ENCODE measurements at places on chromosomes 12 and 14.

- peak; percentile 90 for DNase-seq
These were observed 2.0 kb downstream of the TPI1 start for GRCh38 chr12:6869049-6870021.

DNA sequence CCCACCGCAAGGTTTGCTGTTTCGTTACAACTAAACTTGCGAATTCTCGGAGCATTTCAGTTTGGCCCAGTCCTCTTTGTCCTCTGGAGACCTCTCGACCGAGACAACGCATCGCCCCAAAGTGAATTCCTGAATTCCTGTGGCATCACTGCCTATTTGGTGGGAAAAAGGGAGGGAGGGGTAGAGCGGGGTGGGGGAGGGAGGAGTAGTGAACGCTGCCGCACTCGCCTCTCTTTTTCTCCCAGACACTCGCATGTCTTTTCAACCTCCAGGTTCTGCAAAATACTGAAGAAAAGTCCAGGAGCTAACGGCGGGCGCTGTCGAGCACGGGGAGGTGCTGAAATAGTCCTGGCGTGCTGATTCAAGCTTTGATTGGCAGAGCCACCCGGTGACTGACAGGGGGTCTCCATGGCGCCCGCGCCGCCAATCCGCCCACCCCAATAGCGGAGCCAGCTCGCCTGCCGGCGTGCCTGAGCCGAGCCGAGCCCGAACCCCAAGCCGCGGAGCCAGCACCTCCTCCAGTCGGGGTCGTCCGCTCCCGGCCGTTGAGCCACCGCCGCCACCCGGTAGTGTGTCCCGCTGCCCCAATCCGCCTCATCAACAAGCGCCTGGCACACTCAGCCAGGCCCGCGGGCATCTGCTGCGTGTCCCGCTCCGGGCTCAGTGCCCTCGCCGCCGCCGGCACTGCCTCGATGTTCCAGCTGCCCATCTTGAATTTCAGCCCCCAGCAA, at the start of gene SIX6:
TSS of gene SIX6 (plus strand) at position 440 of the 731 bp plus-strand sequence. CDS start at position 693, 253 bp downstream.
- DNase-seq, result no peak

DNA sequence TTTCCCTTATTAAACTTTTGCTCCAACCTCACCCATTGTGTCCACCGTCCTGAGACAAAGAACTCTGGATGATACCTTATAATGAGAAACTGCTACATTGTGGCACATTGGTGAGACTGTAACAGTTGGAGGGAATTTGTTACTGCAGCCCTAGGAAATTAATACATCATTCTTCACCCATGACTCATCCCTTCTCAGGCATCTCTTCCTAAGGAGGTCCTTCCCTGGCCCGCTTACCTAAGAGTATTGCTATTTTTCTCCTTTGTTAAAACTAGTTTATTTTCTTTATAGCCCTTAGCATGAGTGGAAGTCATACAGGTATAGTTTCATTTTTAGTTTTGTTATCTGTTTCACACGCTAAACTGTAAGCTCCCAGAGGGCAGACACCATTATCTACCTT, 87.1 kb downstream of the TMEM260 start:
- DNase-seq, result no peak

DNA sequence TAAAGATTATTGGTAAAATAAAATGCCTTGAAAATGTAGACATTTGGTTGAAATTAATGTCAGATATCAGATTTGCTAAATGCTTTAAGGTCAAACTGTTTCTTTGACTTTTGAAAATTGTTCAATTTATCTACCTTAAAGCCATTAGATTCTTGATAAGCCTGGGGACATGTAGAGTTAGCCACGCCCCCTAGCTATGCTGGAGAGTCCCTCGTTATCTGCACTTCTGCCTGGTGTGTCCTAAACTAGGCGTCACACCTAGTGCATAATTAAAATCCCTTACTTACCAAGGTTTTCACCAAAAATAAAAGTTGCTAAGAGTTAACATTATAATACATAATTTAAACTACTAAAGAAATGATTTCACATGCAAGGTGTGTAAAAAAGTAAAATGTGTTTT, 79.5 kb downstream of the EGLN3 start:
- DNase-seq, result no peak

- DNase-seq, result no peak
These were observed 31.3 kb upstream of the CMKLR1 start for GRCh38 chr12:108370415-108370814.

GRCh38 chr12:65734226-65734625, 90.1 kb upstream of the HMGA2 start:
- DNase-seq, result no peak

DNA sequence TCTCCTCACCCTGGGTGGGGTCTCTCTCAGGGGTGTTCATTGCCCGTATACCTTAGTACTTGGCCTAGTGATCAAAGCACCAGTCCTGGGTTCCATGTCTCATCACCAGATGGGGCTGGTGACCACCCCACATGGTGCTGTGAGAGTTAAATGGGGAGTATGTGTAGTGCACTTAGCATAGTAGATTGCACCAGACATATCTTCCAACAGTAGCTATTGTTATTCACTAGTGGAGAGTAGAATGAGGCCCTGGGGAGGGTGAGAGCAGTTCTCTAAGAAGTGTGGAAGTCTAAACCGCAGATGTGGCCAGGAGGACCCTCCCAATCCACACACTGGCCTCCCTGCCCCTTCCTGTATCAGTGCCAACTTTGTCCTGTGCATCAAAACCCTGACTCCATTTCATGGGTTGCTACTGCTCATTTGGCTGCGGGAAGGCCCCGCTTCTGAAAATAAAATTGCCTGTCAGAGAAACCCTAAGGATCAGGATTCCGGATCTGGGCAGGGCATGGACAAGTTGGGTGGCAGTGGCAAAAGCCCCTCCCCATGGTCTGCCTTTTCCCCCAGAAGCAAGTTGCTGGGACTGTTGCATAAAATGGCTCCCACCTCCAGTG, 4.4 kb downstream of the CD9 start:
- DNase-seq, result no peak

DNA sequence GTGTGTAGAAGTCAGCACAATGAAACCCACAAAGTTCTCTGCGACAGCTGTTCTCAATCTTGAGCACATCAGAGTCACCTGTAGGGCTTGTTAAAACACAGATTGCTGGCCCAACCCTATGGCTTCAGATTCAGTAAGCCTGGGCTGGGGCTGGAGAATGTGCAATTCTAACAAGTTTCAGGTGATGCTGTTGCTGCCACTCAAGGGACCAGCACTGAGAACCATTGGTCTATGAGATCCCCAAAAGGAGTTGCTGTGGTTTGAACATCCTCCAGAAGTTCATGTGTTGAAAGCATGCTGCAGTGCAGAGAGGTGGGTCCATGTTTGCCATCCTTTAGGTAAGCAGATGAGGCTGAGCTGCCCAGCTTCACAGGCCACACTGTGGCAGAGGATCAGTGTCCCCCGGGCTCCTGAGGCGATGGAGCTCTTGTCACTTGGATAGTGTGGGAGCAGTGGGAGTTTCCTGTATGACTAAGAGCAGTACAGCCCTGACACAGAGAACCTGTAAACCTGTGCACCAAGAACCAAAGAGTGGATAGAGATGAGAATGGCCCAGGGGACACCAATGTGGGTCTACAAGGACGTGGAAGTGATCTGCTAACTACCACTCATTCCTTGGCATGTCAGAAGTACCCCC, 8.0 kb upstream of the RTRAF start:
- DNase-seq, result no peak

DNA sequence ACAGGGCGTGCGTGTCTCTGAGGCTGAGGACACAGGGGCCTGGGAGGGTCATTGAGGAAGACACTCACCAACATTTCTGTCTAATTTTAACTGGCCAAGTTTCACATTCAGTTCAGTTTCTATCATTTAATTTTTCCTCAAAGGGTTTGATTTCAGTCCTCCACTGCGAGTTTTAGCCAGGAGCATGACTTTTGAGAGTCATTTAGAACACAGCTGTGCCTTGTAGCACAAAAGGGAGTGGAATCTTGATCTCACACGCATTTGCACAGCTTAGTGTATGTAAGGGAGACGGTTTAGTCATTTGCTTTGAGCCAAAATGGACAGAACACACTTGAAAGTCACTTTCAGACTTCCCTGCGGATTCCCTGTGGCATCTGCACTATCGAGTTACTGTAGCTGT, 1090.8 kb downstream of the BCL11B start:
- DNase-seq, result no peak

GRCh38 chr12:97968641-97969197, 506.1 kb downstream of the RMST start:
- DNase-seq, result no peak

DNA sequence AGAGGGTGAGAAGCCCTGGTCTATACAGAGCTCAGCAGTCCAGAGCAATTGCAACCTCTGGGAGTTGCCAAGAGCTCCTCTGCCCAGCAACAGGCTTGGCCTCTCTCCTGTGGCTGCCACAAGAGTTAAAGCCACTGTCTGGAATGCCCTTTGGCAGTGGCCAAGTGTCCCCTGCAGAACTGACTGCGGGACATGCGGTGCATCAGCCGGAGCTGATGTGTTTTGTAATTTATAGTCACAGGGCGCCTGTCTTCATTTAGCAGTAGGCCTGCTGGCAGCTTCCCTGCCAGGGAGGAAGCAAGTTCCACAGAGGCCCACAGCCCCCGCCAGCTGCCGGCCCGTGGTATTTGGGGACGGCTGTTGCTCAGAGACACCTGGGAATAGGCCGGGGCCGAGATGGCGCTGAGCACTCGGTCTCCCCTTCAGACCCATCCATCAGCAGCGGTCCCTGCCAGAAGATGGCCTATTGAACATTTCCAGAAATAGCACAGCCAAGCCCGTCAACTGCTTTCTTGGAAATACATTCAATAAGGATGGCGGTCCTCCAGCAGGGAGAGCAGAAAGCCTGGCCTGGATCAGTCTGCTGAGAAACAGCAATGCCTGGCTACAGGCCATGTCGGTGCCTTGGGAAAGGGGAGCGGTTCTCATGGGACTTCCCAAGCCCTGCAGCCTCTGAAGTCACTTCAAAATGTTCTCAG, 217.4 kb downstream of the CRADD start:
- no peak for DNase-seq

DNA sequence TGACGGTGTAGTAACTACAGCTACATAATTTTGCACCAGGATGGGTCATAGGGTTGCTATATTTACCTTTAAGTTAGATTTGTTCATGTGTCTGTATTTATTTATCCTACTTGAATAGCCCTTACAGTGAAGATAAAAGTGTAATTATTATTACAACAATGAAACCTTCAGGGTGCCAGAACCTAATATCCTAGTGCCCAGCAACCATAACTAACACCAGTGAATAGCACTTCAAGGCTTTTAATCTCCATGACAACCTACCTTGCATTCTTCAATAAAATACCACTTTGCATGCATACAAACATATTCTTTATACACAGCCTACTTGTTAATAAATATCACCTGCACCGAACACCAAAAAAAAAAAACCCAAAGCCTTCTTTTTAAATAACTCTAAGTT, 58.7 kb upstream of the G2E3 start:
- no peak for DNase-seq

- DNase-seq, result no peak
These were observed 581.6 kb downstream of the GALC start for GRCh38 chr14:87411370-87411769.

- DNase-seq, result no peak
These were observed 24.6 kb upstream of the FSCB start for GRCh38 chr14:44531658-44532057.

DNA sequence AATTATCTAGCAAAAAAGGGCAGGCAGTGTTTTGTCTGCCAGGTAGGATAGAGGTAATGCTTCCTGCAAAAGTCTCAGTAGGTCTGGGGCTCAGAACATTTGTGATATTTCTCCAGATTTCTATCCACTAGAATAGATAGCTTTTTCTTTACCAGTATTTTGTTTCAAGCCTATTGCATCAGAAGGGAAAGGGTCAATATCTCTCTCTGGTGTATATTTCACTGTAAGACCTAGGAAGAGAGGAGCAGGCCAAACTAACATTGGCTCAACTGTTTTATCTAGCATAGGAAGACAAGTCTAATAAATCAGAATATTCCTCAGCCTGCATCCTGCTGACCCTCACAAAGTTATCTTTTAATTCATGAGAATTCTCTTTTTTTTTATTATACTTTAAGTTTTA, 106.7 kb upstream of the DAAM1 start:
- no peak for DNase-seq

DNA sequence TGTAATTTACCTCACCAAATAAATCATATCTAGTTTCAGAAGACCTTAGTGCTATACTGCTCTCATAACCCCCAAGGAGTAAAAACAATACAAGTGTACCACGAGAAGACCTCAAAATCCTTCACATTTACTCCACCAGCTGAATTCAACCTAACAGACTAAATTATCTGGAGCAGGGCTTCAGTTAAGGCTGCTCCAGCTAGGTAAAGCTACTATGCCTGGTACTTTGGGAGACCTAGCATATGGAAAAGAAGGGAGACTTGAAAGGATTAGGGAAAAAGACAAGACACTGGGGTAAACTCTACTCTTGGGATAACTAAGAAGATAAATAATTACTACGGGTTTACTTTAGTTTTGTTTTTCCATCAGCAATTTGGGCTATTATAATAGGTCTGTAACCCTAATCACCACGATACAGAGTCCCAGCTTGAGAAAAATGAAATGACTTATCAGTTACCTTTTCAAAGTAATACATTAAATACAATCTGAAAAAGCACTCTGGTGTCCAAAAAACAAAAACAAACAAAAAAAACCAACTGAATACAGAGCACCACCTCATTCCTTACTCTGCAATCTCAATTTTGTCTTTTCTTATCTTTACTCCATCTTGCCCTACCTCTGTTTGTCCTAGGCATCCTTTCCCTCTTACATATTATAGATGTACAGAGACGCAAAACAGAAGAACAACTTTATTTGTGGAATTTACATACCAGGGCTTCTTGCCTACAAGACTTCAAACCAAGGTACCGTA, 2.1 kb downstream of the EML5 start:
- no peak for DNase-seq

DNA sequence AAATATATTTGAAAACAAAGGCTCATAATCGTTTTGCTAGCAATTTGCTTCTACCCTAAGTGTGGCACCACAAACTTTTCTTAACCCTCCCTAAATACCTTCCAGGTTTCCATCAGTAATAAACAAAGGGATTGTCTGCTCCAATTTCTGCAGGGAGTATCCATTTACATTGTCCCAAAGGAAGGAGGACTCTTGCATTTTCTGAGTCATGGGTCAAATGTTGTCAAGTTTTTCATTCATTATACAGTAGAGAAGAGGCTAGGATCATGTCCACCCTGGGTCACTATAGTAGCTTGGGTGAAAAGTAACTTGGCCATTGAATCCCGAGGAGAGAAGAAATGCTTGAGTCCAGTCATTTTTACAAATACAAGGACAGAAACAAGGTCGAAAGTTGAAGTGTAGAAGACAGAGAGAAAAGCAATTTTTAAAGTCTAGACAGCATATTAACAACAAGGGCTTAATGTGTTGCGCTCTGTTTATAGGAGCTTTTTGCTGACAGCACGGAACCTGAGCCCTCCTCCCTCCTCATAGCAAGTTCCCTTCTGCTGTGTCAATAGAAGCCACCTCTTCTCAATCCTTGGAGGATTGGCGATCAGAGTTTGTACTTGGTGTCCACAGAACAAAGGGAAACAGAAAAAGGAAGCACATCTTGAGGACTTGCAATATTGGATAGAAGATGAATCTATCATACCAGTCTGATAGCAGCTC, 53.1 kb downstream of the TMEM30B start:
- no peak for DNase-seq

GRCh38 chr14:71651228-71651627, 281.0 kb upstream of the RGS6 start:
- DNase-seq, result no peak

- no peak for DNase-seq
These were observed 15.8 kb downstream of the CD9 start for GRCh38 chr12:6215932-6216494.

GRCh38 chr14:34794217-34794616, 79.8 kb upstream of the CFL2 start:
- DNase-seq, result no peak

GRCh38 chr12:54294152-54294952, 6.5 kb downstream of the NFE2 start:
- DNase-seq, result peak; percentile 43
